Fibroblast of pulmonary artery (primary cell): ENCODE measurements at places on chromosomes 12 and 14.

DNA sequence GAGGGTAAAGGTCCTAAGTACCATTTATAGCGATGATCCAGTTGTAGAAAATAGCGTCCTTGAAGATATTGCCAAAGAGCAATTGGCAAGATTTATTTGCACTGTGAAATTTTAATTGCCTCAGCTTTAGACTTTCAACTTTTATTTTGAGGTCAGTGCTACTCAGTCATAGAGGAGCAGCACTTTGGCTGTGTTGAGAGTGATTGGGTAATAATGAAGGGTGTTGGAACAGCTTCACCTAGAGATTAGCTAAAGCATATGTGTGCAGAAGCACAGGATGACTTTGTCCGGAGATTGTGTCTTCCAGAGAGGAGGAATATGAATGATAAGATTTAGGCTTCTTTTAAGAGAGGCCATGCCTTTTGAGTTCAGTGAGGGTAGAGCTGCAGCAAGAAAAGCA is 164.8 kb downstream of the NPAS3 start:
- DNase-seq: no peak

DNA sequence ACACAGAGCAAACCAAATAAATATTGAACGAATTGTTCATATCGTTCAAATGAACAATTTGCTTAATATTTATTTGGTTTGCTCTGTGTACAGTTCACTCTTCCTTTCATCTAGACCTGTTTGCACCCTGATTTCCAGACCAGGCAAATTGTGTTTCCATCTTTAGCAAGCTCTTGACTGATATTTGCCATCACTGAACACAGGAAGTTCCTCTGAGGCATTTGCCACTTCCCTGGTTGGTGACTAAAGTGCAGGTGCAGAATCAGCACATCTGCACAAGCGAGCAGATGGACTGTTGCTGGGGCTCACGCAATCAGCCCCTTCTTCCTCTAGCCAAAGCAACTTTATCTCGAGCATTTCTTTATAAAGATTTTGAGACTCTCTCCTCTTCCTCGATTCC is 112.9 kb downstream of the DAAM1 start:
- no peak for DNase-seq

DNA sequence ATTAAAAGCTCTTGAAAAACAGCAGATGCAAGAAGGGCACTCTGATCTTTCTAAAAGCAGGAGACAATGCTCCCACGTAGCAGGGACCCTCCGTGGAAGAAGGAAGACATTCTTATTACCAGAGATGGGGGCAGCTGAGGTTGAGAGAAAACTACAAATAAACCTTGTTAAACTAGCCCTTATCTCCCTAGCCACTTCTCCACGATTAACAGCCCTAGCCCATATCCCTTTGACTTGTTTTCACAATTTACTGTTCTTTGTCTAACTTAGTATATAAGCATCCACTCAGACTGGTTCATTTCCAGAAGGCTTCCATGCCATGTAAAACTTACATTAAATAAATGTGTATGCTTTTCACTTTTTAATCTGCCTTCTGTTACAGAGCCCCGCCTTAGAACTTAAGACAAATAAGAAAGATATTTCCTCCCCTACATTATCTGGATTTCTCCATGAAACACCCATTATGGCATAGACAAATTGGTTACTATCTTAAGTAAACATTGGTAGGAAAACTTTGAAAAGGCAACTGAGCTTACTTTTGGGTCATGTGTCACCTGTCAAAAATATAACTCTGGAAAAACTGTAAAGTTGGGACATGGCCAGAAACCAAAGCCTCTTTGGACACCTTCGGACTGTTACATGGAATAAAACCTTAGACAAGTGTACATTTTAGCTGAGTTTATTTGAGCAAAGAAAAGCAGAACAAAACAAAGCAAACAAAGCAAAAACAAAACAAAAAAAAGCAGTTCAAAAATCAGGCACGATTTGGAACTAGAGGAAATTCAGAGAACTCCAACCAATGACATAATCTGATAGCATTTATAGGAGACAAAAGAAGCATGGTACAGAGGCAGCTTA is 4.9 kb upstream of the RNASE1 start:
- DNase-seq: no peak

DNA sequence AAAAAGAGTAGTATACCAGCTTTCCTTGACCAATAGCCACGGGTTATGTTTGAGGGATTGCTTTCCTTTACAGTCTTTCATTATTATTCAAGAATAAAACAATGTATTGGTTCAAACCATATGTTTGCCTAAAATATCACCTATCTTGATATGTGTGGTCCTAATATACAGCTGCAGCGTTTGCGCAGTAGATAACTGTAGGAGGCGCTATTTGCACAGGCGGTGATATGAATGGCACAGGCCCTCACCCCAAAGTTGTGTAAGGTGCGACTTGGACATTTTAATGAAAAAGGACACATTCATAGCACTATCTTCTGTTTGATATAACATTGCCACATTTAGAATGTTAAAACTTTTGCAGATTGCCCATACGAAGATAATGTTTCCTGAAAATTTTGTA is 298.4 kb downstream of the TRHDE start:
- DNase-seq: no peak
